GDM1 (cell line): ENCODE measurements at places on chromosomes 6 and 20.
A peak's percentile ranks its signal among the peaks of the same experiment; 100 is the strongest.

GRCh38 chr6:148831531-148831930 lies 84.7 kb downstream of the UST start:
- DNase-seq = no peak

GRCh38 chr6:170473301-170473717 lies 79.8 kb downstream of the PSMB1 start:
- no peak for DNase-seq

DNA sequence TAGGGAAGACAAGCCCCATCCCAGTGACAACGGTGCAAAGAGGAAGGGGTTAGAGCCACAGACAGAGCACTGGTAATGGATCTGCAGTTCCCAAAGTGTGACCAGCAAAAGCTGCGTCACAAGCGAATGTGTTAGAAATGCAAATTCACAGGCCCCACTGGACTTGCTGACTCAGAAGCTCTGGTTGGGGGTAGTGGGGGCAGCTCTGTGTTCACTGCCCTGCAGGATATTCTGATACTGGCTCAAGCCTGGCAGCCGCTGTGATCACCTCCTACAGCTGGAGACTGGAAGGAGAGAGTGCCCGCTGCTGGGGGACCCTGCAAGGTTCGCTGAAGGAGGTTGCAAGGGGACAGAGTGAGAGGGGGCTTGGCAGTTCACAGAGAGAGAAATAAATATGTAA lies 179.7 kb upstream of the CDH4 start:
- DNase-seq = no peak

DNA sequence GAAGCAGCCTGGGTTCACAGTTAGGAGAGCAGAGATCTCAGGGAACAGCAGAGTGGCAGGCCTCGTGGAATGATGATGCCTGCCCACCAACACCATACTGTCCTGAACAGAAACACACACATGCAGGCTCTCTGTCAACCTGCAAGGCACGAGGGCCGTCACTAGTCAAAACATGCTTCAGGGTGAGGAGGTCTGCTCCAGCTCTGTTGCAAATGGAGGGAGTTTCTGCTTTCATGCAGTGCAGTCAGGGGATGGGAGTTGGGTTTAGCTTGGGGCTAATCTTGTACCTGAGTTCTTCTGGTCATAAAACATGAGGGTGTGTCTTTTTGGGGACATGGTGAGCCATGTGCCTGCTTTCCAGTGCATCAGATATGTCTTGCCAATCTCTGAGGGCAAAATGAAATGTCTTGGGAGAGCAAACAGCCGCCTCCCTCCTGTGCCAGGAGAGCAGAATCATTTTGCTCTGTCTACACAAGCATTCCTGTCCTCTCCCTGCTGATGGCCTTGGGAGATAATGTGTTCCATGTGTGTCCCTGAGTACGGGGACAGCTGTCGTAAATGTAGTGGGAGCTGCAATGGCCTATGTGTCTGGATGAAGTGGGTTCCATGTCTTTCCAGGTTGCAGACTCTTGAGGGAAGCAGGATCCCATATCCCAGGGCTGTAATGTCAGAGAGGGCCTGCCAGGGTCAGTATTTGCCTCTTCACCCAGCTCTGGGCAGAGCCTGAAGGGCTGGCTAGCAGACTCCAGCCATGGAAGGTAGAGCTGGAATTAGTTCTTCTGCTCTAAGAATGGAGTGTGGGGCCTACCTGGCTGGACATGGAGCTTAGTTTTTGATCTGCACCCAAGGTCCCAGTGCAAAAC lies 40.6 kb downstream of the MAFB start:
- no peak for DNase-seq

- no peak for DNase-seq
Measured at GRCh38 chr6:31799781-31800180, 4.2 kb upstream of the VARS1 start.

GRCh38 chr20:16846006-16846405 lies 97.8 kb downstream of the OTOR start:
- DNase-seq = no peak

DNA sequence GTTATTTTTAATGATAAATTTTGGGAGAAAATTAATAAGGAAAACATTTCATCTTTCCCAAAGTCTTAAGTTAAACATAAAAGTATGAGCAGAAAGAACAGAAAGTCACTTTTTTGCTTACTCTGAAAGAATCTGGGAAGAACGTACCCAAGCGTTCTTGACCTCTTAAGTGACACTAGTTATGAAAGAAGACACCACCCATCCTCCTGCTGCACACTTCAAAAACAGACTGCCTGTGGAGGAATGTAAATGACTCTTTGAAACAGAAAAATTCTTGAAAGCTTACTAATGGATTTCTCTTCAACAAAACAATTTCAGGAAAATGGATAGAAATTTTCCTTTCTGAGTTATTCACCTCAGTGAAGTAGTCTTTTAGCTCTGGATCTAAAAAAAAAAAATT lies 227.7 kb downstream of the MEI4 start:
- DNase-seq = no peak

- no peak for DNase-seq
Measured at GRCh38 chr6:13488015-13488895, 855 bp upstream of the GFOD1 start.

- no peak for DNase-seq
Measured at GRCh38 chr6:169782966-169783365, 31.5 kb downstream of the ERMARD start.

DNA sequence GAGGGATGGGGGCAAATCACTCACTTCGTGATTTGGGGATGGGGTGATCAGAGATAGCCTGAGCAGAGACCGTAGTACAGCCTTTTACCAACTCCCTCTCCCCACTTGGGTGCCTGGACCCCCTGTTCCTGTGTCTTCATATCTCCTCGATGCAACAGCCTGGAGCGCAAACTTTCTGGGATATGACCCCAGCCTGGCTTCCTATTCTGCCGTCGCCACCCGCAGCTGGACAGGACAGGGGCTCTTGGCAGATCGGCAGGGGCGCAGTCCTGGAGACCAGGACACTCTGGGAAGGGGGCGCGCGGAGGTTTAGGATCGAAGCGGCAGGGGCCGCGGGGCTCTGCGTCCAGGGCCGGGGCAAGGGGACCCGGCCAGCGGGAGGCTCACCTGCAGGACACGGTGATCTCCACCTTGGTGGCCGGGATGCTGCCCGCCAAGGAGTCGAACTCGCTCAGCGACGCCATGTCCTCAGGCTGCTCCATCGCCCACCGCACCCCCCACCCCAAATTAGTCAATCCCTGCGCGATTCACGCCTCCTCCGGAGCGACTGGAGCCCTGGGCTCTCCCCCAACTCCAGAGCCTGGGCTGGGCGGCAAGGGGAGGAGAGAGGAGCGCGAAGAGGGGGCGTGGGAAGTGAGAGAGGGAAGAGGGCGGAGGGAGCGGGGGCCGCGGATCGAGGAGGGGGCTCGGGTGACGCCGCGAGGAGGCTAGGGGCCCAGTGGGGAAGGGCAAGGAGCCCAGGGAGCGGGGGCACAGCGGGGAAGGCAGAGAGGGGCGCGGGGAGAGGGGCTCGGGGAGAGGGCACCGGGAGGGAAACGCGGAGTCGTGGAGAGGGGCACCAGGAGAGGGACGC lies at the start of gene CPNE5:
Gene CPNE5, minus strand, starts transcription at position 549 of the 853 bp plus-strand sequence. Its CDS starts 67 bp downstream, at position 482.
- DNase-seq = no peak

DNA sequence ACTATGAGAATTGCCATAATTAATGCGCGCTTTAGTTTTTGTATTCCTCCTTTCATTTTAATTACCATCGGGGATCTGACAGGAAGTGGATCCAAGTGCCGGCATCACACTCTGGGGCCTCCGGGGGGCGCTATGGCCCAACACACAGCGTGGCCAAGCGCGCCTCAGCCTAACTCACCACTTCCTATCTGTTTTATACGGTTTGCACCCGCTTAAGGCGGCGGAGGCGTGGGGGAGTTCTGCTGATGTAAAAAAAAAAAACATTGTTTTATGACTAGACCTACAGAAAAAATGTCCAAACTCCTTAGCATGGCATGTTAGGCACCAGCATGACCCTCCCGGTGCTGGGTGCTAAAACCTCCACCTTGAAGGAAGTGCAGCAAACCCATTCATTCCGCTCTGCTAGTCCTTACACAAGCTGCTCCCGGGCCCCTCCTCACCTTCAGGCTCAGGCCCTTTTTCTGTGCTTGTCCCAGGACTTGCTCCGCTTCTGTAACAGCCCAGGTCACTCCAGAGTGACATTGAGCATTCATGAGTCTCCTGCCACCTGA lies 4.5 kb upstream of the EBF4 start:
- DNase-seq = peak; percentile 63

DNA sequence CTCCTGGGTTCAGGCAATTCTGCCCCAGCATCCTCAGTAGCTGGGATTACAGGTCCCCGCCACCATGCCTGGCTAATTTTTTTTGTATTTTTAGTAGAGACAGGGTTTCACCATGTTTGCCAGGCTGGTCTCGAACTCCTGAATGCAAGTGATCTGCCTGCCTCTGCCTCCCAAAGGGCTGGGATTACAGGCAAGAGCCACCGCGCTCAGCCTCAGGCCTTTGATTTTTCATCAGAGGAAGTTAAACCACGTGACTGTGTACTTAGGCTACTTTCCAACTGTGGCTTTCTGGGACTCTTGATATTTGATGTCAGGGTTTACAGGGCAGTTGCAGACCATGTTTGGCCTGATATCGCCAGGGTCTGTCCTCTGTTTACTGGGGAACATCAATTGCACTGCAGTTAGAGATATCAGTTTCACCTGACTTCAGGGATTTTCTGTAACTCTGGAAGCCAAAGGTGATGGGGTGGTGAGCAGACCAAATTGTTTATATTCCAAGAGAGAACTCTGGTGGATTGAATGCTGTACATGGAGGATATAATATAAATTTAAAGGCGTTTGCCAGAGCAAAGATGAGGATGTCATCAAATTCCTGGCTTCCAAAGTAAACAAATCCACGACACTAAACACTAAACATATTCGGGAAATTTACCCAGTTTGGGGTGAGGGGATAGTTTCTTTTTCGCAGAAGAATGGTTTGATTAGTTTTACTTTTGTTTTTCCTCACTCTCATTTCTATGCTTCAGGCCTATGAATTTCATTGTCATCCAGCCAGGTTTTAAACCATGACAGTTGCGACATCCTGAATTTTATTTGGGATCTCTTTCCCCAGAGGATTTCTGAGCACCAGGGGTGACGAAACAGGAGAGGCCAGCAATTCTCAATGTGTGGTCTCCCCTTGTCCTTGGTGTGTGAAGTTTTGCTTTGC lies 4.2 kb downstream of the PSMF1 start:
- DNase-seq = no peak

DNA sequence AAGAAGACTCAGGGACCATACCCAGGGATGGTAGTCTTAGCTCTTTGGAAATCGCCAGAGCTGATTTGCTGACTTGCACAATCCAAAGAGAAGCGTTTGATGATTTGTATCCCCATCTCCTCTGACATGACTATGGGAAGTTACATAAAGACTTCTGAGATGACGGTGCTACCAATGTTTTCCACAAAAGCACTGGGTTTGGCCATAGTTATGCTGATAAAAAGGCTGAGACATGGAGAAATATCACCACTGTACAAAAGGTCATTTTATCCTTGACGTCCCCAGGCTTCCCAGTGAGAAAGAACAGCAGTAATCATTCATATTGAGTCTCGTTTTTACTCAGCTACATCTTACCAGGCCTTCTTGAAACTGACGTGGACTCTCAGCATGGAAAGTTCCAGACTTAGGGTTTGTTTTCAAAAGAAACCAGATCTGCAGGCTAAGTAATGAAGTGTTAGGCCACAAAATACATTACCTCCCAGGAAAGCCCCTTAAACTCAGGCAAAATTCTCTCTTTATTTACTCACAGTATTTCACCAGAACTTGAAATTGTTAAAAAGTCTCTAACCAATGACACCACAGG lies 370.3 kb upstream of the JARID2 start:
- no peak for DNase-seq

DNA sequence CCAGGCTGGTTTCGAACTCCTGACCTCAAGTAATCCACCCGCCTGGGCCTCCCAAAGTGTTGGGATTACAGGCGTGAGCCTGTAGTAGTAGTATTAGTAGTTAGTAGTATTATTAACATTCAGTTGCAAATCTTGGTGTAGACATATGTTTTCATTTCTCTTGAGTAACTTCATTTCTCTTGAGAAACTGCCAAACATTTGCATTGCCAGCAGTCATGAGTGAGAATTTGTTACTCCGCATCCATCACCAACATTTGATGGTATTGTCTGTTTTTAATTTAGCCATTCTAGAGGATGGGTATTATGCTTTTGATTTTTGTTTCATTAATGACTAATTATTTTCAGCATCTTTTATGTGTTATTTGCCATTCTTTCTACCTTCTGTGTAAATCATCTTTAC lies 1.5 kb upstream of the ERVFRD-1 start:
- no peak for DNase-seq

DNA sequence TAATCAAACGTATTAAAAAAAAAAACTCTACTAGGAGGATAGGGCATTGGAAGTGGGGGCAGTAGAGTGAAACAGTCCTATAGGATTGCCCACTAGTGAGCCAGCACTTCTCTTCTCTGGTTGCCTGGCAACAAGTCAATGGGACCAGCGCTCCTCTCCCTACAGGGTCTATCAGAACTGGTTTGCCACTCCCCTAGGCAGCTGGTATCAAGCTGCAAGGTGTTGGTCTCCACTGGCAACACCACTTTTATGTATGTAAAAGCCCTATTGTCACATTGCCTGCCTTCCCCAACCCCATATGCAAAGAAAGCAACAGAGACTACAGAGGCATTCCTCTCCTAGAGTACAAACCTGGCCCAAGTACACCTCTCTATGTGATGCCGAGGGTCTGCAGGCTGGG lies 166.9 kb upstream of the MCHR2 start:
- DNase-seq = no peak

- no peak for DNase-seq
Measured at GRCh38 chr6:340991-341827, 48.9 kb downstream of the DUSP22 start.

DNA sequence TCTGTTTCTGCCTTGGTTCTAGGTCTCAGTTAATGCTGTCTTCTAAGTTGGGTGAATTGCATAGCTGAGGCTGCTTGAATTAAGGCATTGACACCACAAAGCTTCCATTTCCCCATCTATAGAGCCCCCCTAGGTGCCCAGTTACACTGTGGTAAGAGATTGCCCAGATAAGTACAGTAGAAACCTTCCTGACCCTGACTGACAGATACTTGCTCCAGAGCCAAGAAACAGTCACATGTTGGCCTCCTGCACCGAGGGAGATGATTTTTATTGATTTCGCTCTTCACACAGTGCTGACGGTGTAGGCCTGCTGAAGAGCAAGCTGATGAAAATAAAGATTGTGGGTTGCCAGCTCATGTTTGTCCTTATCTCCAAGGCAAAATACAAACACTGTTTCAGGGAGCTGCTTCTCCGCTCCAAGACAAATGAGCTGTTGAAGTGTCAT lies 67.9 kb downstream of the TRMT11 start:
- no peak for DNase-seq

GRCh38 chr20:40503119-40503518 lies 185.9 kb downstream of the MAFB start:
- no peak for DNase-seq

GRCh38 chr6:148027201-148027600 lies 315.4 kb upstream of the SASH1 start:
- DNase-seq = no peak

GRCh38 chr20:9397928-9398327 lies 116.5 kb upstream of the LAMP5 start:
- DNase-seq = no peak
